Ascending aorta (tissue), 2 donors: ENCODE measurements at places on chromosomes 5 and 9.

- no peak for DNase-seq
Observed at GRCh38 chr5:124819201-124819600, 72.8 kb upstream of the ZNF608 start.

DNA sequence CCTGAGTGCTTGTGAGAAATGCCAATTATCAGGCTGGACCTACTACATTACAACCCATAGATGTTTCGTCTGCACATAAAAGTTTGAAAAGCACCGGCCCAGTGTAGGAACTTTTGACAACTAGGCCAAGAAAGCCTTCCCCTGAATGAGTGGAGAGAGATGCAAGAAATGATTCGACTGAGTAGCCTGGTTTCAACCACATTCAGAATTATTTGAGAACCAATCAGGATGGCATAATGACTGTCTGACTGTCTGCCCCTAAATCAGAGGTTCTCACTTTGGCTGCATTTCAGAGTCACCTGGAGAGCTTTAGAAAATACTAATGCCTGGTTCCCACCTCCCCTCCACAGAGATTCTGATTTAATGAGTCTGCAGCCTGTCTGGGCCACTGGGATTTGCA lies 61.1 kb downstream of the FRMD3 start:
- DNase-seq: no peak

GRCh38 chr5:78221964-78222451 lies 72.5 kb downstream of the AP3B1 start:
- DNase-seq: no peak

- no peak for DNase-seq
Observed at GRCh38 chr9:93869863-93870262, 85.3 kb downstream of the BARX1 start.

DNA sequence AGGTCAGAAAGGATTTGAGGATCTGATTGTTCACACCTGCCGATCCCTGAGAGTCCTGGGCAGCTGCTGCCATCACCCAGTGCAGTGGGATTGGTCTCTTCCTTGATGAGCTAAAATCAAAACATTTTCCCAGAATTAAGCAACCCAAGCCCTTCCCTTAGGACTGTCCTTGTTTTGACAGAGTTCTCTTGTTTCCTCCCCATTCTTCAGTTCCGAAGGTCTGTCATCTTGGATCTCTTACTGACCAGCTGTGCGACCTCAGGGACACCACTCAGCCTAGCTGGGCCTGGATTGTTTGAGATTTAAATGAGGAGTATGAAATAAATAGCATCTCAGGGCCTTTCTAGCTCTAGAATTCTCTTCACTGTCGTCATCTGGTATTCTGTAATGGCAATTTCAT lies 90.3 kb upstream of the IQGAP2 start:
- no peak for DNase-seq

GRCh38 chr9:73176450-73176875 lies 24.8 kb downstream of the ANXA1 start:
- no peak for DNase-seq

DNA sequence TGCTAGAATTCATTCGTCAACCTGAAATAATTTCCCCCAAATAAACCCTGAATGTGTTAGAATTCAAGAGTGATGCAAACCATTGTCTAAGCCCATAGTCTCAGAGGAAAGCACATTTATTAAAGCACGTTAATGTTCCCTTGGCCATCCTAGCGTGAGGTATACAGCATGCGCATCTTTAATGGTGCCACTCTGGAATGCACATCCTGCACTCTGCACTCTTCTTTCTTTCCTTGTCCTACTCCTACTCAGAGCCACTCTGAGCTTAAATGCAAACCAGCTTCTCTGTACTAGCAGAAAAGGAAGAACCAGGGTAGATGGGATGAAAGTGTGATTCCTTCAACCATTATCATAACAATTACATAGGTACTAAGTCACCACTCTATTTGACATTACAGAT lies 50.4 kb downstream of the ARL15 start:
- no peak for DNase-seq
